ENCODE measurements at places on chromosomes 7 and 10. TPM values are rescaled to one million over a fixed set of nuclear protein-coding genes. Genes with fewer than 3 reads are reported as not detected.

ADRB1 gene
- 1.7 TPM for total RNA-seq

CROT gene
- 35.2 TPM for total RNA-seq

DNA sequence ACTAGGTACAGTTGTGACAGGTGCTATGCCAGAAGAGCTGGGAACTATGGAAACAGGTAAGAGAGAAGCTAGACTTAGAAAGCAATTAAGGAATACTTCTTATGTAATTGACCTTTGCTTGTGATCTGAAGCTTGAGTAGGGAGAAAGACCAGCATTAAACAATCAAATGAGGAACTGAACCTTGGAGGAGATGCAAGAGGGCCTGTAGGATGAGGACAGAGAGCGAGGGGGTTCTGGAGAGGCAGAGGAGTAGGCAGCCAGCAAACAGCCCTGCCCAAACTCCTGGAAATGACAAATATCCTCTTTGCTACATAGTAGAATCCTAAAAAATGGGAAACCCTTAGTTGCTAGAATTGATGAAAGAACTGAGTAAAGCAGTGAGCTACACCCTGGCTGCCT lies 41.6 kb upstream of the FAM204A start:
- no peak for DNase-seq

DNA sequence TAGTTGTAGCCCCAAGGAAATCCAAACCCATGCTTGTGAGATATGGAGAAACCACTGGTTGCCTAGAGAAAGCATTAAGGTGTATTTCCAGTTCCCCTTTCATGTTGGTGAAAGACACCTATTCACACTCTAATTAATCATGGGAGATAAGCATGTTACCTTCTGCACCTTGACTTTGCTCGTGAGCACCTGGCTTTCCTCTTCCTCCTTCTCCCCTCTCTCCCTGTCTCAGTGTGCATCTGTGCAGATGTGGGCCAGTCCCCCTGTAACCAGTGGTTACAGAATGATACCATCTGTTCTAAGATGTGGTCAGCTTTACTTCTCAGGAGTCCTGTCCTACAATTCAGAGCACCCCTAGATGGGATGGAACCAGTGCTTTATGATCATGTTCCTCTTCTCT lies 160.6 kb downstream of the LCOR start:
- no peak for DNase-seq

ERVW-1 gene
- not detected for total RNA-seq

EPDR1 gene
- total RNA-seq: 23.2 TPM

DNA sequence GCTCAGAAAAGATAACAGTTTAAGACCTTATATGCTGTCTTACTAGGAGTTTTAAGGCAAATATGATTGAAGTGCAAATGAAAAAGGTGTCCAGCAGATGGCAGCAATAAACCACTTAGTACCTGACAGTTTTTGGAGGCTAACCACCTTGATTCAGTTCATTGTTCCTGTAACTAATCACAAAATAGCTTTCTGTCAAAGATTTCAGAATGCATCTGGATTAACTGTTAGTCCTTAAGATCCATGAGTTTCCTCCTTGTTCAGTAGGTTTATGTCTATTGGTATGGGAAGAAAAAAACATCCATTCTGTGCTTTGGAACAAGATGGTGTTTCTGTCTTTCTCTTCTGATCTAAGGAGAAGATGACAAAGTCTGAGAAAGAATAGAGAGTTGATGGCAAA lies 46.6 kb downstream of the CCSER2 start:
- DNase-seq: peak; percentile 47

GRCh38 chr7:74617180-74617744 lies 40.3 kb upstream of the GTF2I start:
- peak; percentile 14 for DNase-seq

HOXA5 gene
- 0.81 TPM for total RNA-seq

- no peak for DNase-seq
These were observed 6.9 kb downstream of the NYAP1 start for GRCh38 chr7:100490483-100491191.

ATP6V0A4 gene
- not detected for total RNA-seq

SORCS1 gene
- total RNA-seq: 3.1 TPM

DNA sequence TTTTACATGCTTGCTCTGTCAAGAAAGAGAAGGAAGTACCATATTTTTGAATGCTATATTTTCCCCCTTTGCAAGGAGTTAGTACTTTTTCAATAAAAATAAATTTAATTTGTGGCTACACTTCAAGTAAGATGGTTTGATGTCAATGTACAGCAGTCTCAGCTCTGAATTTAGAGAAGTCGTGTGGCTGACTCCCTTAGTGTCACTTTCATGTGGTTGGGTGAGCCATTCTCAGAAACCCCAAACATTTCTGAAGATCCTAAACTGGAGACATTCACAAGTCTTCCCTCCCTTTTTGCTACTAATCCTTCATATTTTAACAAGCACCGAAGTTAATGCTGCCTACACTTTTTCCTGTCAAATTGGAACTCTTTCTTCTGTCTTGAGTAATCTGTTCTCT lies 244.4 kb downstream of the DYNC1I1 start:
- DNase-seq: no peak

GPER1 gene
- total RNA-seq: 4.7 TPM

MAGI2 gene
- 10.6 TPM for total RNA-seq

DNA sequence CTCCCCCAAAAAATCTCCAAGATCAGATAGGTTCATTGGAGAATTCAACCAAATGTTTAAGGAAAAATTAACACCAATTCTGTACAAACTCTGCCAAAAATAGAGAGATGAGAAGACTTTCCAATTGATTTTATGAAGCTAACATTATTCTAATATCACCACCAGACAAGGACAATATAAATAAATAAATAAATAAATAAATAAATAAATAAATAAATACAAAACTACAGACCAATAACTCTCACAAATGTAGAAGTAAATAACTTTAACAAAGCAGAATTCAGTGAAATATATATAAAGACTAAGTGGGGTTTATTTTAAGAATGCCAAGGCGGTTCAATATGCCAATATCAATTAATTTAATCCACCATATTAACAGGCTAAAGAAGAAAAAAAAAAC lies 425.9 kb upstream of the GHITM start:
- no peak for DNase-seq

DNA sequence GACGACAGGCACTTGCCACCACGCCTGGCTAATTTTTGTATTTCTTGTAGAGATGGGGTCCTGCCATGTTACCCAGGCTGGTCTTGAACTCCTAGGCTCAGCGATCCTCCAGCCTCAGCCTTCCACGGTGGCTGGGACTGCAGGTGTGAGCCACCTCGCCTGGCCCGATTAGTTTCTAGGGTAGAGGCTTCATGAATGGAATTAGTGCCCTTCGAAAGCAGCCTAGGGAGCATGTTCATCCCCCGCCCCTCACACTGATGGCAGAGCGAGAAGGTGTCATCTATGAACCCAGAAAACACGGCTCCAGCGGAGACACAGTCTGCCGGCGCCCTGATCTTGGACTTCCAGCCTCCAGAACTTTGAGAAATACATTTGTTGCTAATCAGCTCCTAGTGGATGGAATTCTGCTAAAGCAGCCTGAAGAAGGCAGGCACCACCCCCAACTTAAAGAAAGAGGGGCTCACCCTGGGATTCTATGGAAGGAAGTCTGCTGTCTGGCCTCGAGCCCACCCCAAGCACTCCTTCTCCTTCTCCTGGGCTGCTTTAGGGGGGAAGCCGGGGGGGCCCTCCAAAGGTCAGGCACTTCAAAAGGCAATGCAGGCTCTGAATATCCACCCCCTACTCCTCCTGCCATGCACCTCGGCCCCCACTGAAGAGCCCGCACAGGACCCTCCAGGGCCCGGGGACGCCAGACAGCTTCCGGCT lies 10.1 kb downstream of the PDGFA start:
- no peak for DNase-seq

- DNase-seq: no peak
These were observed 430.5 kb upstream of the KLF6 start for GRCh38 chr10:4215485-4215884.

DNA sequence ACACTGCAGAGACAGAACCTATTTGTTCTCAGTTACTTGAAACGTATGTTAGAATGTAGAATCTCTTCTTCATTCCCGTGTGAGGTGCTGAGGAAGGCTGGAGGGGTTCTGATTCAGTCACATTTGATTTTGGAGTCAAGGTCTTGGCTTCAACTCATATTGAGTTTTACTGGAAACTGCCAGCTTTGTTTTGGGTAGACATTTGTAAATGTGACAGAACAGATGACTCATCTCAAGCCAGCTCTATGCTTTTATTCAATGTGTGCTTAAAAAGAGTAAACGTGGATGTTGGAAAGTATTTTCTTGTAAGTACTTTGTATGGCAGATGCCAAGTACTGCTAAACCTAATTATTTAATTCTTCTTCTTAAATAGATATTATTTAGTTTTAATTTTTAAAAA lies 780.8 kb upstream of the C7orf33 start:
- DNase-seq: no peak

Data from mucosa of gallbladder (tissue), 1 donor.